ENCODE measurements at places on chromosomes 3 and 15. TPM values are rescaled to one million over a fixed set of nuclear protein-coding genes. Genes with fewer than 3 reads are reported as not detected.

Gene MGLL
- total RNA-seq, result 35.9 TPM

Gene SLC12A8
- 16.1 TPM for total RNA-seq

Gene GCNT3
- 3.4 TPM for total RNA-seq

Gene AADACL2
- total RNA-seq, result not detected

Gene EPHB1
- total RNA-seq, result 0.07 TPM

Gene INSYN1
- total RNA-seq, result 1.7 TPM

Gene NR1I2
- total RNA-seq, result under 0.01 TPM

Gene IL17RE
- 1.4 TPM for total RNA-seq

Gene AADAC
- not detected for total RNA-seq

Gene DLG1
- 231 TPM for total RNA-seq

Gene MUSTN1
- total RNA-seq, result not detected

Gene EOGT
- total RNA-seq, result 49.3 TPM

Gene SPINK8
- total RNA-seq, result not detected

Gene DAZL
- total RNA-seq, result not detected

Gene SHC4
- total RNA-seq, result under 0.01 TPM

Gene SLC6A20
- total RNA-seq, result 0.14 TPM

Gene SH3BP5
- 6.2 TPM for total RNA-seq

Gene MOBP
- not detected for total RNA-seq

Gene ACOX2
- 0.21 TPM for total RNA-seq

Gene ADGRG7
- not detected for total RNA-seq

Gene CPEB1
- not detected for total RNA-seq

Gene PLSCR4
- total RNA-seq, result 1.9 TPM

Gene GABRB3
- 0.34 TPM for total RNA-seq

Gene CPLX3
- not detected for total RNA-seq

Gene TMEM115
- total RNA-seq, result 33.0 TPM

Gene FBXW12
- total RNA-seq, result not detected

Gene GOLGA6A
- 0.07 TPM for total RNA-seq

Gene CCR8
- not detected for total RNA-seq

Gene IGF1R
- 223 TPM for total RNA-seq

Gene MRPL46
- total RNA-seq, result 18.5 TPM
